ENCODE measurements at places on chromosomes 3 and 15.

DNA sequence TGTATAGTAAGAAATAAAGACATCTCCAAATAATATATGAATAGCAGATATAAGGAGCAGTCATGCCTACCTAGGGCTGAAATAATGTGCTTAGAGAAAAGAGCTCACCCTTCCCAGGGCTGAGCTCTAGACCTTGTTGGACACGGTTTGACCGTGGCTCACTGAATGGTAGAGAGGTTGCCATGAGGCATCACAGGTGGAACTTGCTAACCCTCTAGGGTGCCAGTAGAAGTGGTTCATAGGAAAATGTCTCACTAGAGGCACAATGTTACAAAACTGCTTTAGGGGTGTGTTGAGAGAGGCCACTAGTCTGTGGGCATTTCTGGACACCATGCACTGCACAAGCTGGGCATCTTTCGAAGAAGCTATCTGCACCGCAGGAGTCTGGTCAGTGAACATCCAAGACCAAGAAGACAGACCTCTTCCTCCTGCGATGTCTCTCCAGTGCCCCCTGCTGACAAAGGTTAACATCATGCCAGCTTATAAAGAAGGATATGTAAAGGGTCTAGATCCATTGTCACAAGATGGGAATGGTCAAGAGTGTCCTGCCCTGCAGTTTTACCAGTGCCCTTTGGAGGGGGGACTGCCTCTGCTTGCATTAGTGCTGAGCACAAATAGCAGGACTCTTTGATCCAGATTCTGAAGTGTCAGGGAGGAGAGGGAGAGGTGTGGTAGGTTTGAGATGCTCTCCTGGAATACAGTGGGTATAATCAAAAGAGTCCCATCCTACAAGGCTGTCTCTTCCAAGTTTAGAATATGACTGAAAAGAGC lies 266.8 kb downstream of the ZNF385D start:
- DNase-seq = no peak

DNA sequence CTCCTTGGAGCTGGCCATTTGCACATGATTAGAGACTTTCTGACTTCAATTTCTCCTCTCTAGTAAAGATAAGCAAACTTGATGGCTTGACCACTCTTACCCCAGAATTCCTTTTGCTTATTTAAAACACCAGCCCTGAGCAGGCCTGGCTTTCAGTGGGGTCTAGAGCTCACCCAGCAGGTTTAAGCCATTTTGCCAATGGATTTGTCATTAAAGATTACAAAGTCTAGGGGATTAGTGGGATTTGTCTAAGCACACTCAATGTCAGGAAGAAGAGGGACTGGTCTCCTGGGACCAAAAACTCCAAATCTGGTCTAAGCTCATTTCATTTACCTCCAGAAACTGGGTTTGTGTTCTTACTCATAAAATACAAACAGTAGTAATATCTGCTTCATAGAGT lies 57.3 kb upstream of the SNTN start:
- DNase-seq = no peak

GRCh38 chr3:130816561-130817445 lies 70.2 kb upstream of the PIK3R4 start:
- no peak for DNase-seq

DNA sequence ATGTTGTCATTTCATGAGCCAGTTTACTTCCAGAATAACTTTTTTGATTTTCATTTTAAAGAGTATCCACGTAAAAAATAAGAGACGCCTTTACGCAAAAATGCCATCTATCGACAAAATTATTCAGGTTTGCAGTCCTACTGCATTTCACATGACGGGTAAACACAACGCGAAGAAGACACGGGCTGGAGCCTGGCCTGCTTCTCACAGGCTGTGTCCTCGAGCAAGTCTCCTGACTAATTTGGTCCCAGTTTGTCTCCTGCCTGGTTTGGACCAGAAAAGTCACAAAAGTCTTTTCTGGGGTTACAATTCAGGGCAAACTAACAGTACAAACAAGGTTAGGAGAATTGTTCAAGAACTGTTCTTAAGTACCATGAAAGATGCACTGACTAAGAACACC lies 51.7 kb downstream of the CHSY1 start:
- DNase-seq = no peak

- DNase-seq = no peak
These were observed 23.6 kb upstream of the KIF23 start for GRCh38 chr15:69390575-69390974.

GRCh38 chr3:81293156-81293555 lies 468.3 kb downstream of the GBE1 start:
- DNase-seq = no peak

GRCh38 chr3:168470380-168470779 lies 374.7 kb upstream of the GOLIM4 start:
- no peak for DNase-seq

DNA sequence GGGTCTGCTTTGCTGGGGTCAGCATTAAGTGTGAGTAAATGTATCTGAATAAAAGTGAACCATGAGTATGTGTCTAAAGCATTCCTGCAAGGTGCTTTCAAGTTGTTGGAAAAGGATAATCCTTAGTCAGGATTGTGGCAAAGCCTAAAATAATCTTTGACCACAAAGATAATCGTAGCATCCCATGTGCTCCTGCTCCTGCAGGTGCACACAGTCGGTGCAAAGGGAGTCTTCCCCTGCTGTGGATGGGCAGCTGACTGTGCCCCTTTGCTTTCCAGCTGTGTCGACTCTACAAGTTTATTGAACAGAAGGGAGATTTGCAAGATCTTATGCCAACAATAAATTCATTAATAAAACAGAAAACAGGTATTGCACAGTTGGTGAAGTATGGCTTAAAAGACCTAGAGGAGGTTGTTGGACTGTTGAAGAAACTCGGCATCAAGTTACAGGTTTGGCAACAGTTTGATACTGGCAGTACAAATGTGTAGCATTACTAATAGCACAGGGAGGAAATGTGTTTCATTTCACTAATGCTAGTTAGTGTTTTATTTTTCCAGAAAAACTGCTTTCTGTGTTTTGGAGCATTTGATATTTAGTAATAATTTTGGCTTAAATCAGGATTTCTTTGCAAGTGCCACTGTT lies 22.6 kb downstream of the SRP14 start:
- DNase-seq = no peak

GRCh38 chr3:4053975-4054374 lies 249.2 kb upstream of the SETMAR start:
- DNase-seq = no peak

- no peak for DNase-seq
These were observed 422.1 kb upstream of the TGFBR2 start for GRCh38 chr3:30184091-30184810.

- DNase-seq = no peak
These were observed 18.3 kb downstream of the TMED3 start for GRCh38 chr15:79329171-79329611.

- DNase-seq = no peak
These were observed 2.5 kb downstream of the AMOTL2 start for GRCh38 chr3:134371542-134372324.

GRCh38 chr15:38463893-38464292 lies 10.0 kb downstream of the FAM98B start:
- no peak for DNase-seq

GRCh38 chr3:36681867-36682266 lies 82.5 kb downstream of the DCLK3 start:
- no peak for DNase-seq

DNA sequence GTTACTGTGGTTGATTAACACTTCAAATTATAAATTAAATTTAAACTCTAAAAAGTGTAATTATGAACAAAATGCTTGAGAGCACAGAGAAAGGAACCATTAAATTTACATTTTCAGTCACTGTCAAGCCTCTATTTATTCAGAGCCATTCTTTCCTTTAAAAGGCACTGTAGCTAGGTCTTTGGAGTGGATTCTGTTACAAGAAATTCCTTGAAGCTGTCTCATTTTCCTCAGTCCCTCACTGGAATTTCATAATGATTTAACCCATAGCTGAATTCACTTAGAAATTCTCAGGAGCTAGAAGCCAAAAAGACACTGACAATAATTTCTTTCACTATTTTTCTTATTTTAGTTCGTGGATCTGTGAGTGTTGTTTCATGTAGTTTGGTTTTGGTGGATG lies 81.2 kb upstream of the TCF12 start:
- no peak for DNase-seq

DNA sequence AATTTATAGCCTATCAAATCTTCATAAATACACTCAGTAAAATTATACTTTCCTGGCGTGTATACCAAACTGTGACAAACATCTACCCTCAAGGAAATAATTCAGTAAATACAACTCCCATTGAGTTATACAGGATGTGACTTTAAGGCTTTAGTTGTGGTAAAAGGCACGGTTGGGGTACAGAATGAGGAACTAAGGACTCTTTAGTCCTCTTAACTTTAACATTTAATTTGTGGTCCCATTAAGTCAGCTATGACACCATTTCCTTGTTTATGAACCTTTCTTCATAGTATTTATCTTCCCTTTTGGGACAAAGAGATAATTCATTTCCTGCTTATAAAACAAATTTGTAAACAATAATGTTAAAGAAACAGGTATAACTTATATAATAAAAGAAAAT lies 30.2 kb downstream of the IFT80 start:
- DNase-seq = no peak

DNA sequence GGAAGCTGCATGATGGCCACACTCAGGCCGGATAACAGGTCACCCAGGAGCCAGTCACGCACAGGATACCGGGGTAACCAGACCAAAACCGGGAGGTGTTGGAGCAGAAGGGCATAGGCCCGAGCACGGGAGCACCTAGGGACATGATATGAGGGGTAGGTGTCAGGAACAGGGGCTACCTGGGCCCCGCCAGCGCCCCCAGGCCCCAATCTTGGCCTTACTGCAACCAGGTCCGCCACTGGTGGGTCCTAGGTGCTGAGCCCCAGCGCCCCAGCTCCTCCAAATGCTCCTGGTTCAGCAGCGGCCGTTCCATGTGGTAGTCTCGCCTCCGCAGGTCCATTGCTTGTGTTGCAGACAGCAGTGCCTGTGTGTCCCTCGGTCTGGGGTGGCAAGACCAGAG lies 2.0 kb downstream of the SLC26A6 start:
- DNase-seq = no peak

GRCh38 chr15:43552256-43552655 lies 34.8 kb downstream of the MAP1A start:
- no peak for DNase-seq

GRCh38 chr3:89740080-89740880 lies 632.9 kb downstream of the EPHA3 start:
- no peak for DNase-seq

DNA sequence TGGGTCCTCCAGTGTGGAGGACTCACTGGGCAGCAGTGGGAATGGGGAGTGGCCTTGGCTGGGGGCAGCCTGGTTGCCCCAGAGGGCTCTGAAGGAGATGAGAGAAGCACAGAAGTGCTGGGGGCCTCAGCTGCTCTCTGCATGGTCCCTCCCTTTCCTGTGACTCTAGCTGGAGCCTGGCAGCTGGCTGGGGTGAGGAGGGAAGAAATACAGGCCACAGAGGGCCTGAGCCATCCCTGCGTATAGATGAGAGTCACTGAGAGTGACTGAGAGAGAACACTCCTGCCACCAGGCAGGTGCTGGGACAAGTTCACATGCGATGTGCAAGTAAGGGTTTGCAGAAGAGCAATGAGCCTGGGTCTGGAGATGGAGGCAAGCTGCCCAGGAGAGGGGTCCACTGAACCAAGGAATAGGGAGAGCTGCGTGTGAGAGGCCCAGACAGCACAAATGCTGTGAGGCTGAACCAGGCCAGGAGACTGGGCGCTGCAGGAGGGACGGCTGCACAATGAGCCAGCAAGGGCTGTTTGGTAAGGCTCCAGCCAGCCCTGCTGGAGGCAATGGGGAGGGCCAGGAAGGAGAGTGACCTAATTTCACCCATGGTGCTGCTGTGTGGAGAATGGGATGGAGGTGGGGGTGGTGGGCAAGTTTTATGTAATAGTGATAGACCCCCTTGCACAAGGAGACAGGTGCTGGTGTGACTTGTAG lies 87.2 kb downstream of the CLSTN2 start:
- DNase-seq = no peak

DNA sequence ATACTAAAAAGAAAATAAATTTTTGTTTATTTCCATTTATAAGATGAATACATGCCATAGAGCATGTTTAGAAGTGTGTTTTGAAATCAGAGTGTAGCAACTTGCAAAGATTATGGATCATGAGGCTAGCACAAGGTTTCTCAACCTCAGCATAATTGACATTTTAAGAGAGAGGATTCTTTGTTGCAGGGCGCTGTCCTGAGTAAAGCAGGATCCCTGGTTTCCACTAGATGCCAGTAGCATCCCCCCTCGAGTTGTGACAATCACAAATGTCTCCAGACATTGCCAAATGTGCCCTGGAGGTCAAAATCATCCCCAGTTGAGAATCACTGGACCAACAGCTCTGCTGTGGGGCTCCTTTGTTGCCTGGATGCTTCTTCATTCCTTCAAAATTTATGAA lies 128.5 kb upstream of the RBMS3 start:
- no peak for DNase-seq

GRCh38 chr15:50108461-50108860 lies 10.6 kb downstream of the ATP8B4 start:
- no peak for DNase-seq

DNA sequence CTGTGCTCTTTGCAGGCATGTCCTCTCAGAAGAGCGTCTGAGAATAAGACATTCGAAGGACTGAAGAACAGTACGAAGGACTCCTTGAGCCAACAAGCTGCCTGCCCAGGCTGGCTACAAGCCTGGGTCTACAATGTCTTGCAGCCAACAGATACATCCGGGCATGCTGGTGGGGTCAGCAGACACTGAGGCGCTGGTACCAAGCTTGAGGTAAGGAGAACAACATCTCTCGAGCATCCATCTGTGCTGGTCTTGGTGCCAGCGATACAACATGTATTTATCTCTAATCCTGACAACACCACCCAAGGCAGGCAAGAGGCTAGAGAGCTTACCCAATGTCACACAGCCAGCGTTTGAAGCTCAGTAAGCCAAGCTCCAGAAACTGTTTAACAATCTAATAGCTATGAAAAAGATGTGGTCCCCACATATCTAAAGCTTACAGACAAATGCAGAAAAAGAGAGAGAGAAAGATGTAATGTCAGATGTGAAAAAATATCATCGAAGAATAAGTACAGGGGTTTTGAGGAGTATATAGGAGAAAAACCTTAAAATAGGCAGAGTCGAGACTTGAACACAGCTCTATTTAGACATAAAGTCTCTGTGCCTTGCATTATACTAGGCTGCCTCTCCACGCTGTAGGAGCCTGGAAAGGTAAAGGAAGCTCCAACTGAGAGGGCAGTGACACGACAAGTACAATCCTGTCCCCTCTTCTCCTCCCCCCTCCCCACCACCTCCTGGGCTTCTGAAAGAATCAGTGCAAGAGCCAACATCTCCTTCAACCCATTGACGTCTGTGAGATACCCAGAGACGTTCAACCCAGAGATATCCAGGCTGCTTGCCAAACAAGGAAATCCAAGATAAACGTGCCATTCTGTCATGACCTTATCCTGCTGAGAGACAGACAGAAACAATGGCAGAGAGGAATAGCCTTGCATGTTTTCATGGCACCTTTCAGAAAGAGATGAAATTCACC lies 39.4 kb downstream of the WWTR1 start:
- DNase-seq = no peak
